Upper lobe of left lung (tissue), 6 donors: ENCODE measurements at places on chromosomes 11 and 22.
A peak's percentile ranks its signal among the peaks of the same experiment; 100 is the strongest.

- no peak for DNase-seq
These were observed 31.7 kb downstream of the POLR3H start for GRCh38 chr22:41512421-41513194.

GRCh38 chr11:15976433-15977045 lies 379.8 kb downstream of the SOX6 start:
- no peak for DNase-seq

DNA sequence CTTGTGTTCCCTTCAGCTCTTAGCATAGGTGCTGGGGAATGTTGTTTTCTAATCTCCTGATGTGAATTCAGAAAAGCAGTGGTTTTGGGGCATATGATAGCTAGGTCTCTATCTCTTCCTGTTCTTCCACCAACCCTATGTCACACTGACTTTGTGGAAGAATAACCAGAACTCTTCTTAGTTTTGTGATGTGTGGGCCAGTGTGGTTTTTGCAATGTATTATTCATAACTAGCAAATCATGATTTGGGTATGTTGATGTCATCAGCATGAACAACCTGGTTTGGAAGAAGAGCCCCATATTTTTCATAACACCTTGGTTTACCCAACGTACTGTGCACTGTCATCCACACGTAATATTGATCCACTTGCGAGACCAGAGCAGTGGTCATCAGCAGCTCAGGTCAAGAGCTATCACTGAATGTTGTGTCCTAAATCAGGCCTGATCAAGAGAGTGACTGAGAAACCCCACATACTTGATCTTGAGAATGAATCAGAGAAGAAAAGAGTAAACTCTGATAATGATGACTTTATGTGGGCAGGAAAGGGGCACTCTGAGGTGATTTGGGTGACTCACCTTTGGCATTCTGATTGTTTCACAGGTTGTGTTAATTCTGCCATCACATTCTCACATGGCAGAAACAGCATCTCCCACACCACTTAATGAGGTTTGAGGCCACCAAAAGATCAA lies 19.4 kb upstream of the MS4A6E start:
- DNase-seq = no peak

DNA sequence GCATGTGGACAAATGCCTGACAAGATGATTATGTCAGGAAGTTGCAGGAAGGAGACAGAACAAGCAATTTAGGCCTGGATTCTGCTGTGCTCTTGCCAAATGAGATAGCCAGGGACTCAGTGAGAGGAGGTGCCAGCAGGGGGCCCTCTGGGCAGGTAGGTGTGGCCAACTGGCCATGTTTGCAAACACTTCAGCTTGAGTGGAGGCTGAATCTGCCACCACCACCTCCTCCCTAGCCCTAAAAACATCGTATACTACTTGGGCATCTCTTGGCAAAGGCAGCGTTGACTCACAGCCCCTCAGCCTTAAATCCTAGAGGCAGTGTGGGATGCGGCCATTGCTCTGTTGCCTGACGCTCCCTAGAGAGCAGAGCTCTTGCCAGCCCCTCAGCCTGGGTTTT lies 95.1 kb upstream of the PLET1 start:
- DNase-seq = no peak

DNA sequence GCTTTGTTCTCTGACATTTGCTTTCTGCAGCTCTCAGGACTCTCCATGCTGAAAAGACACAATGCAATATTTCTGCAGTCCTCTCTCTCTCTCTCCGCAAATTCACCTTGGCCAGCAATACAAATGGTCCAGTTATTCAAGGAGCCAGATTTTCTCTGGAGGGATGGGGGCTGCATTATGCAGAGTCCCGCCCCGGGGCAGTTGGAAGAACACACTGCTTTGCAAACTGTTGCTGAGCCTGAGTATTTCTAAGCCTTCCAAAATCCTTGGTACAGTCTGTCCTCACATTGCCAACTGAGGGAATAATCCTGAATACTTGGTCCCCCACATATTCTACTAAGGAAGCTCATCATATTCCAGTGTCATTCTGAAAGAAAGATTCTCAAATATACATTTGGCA lies 94.3 kb upstream of the ZC3H12C start:
- no peak for DNase-seq

GRCh38 chr11:111777094-111778046 lies 11.2 kb upstream of the PPP2R1B start:
- DNase-seq = no peak

- no peak for DNase-seq
These were observed 6.6 kb upstream of the MCM5 start for GRCh38 chr22:35393116-35394010.

- peak; percentile 74 for DNase-seq
These were observed 8.5 kb downstream of the PAX6 start for GRCh38 chr11:31802609-31802989.

- no peak for DNase-seq
These were observed 105.5 kb downstream of the KCNC1 start for GRCh38 chr11:17840101-17840548.

- no peak for DNase-seq
These were observed 530.2 kb downstream of the DLG2 start for GRCh38 chr11:85096939-85097338.

DNA sequence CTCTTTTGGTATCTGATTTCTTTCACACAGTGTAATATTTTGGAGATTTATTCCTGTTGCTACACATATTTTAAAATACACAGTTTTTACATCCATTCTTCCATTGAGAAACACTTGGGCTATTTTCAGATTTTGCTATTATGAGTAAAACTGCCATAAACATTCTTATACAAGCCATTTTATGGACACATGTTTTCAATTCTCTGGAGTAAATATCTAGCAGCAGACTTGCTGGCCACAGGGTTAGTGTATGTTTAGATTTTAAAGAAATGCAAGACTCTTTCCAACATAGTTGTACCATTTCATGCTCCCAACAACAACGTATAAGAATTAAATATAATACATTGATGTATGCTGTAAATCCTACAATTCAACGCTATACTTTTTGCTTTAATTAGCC lies 360.8 kb upstream of the PITPNB start:
- DNase-seq = no peak

- peak; percentile 31 for DNase-seq
These were observed 101.1 kb downstream of the GRIK4 start for GRCh38 chr11:120612513-120613263.

- peak; percentile 79 for DNase-seq
These were observed 8.9 kb upstream of the PLXNB2 start for GRCh38 chr22:50316114-50317065.

GRCh38 chr11:120261931-120262330 lies 22.0 kb downstream of the POU2F3 start:
- no peak for DNase-seq

DNA sequence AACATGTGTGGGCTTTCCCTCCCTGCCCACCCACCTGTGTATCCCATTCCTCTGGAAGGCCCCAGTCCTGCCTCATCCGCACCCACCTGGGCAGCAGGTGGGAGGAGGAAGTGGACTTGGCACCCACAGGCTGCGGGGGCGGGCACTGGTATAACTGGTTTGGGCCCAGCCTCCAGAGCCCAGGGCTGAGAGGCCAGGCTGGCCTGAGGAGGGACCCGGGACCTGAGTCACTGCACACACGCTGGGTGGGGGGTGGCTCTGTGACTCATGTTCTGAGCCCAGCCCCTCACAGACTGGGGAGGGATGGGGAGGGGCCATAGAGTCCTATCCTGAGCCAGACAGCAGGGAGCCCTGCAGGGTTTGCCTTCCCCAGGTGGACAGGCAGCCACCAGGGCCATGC lies 16.7 kb downstream of the PHLDA2 start:
- peak; percentile 97 for DNase-seq

DNA sequence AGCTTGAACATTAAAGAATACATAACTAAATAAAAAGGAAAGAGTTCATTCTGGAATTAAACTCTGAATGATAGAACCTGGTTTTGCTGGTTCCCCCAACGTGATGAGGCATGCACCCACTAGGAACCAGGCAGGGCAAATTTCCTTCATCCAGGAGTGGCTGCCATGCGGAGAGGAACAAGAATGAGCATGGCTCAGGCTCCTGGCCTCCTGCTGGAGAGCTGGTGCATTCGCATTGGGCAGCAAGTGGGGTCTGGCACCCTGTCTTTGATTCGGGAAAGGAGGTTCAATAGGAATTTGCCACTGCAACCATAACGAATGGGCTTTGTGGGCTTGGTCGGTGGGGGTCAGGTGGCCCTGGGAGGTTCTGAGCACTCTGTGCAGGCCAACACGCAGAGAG lies 169.8 kb upstream of the TENM4 start:
- DNase-seq = no peak

DNA sequence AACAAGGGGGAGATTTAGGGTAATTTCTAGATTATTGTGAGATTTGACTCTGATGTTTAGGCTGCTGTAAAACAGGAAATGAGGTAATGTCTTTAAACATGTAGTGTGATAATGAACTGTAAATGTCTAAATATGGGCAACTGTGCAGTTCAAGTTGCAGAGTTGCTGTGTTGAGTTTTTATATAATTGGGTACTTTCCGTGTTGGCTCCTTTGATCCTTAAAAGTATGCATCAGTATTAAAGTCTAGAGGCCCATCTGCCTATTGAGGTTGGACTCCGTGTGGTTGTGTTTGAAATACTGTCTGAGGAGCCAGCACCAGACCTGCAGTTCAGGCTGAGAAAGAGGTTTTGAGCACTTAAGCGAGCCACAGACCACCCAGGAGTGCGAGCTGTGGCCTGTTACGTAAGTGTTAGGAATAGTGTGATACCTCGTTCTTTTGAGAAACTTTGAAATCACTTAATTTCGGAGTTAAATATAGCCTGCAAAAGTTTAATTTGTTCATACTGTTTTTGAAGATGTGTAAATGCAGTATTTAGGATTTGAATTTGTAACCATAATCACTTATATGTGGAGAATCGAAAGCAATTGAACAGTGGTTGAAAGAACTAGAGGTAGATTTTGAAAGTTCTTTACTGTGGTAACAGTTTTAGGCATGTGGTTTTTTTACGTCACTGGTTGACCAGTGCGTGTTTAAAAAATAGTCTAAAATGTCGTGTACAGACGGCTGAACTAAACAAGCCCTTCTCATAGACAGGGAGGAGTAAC lies 9.0 kb downstream of the FAM118A start:
- DNase-seq = no peak

- no peak for DNase-seq
These were observed 15.2 kb downstream of the IGSF9B start for GRCh38 chr11:133941546-133941945.

GRCh38 chr22:23382428-23383218 lies 197.5 kb downstream of the IGLL1 start:
- no peak for DNase-seq

- DNase-seq = peak; percentile 54
These were observed 10.0 kb upstream of the MYRF start for GRCh38 chr11:61742391-61742790.

DNA sequence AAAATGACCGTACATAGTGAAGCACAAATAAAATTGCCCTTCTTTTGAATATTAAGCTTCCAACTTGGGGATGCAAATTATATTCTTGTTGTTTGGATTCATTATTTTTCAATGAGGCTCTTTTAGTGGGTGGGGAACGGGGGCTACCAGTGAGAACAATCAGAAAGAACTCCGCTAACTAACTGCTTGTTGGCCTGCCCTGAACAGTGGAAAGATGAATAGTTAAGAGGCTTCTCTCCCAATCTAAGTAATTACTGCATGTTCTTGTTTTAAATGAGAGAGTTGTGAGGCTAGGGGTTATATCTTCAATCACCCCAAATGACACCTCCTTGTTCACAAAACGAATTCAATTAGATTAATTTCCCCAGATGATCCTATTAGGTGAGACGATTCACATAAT lies 322.0 kb downstream of the FAT3 start:
- no peak for DNase-seq

- DNase-seq = no peak
These were observed 33.7 kb downstream of the SLC5A1 start for GRCh38 chr22:32076761-32077084.

DNA sequence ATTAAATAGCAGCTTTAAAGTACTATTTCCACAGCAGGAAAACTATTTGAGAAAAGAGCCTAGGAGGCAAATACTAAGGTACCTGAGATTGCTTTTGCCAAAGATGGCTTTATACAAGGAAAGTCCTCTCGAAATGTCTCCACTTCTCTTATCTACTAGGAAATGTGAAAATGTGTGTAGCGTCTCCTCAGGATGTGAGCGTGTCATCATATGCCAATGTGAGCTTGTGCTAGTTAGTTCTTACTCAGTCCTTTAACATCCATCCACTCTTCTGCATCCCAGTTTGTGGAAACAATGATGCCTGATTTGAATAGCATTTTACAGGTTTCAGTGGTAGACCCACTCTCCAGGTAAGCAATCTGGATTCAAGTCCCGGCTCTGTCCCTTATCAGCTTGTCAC lies 421.0 kb downstream of the DYNC2H1 start:
- no peak for DNase-seq

GRCh38 chr11:64637334-64638017 lies 46.5 kb downstream of the SLC22A12 start:
- no peak for DNase-seq
